ENCODE measurements at places on chromosomes 2 and 18. TPM values are rescaled to one million over a fixed set of nuclear protein-coding genes. Genes with fewer than 3 reads are reported as not detected.

The PARD3B gene
- 8.2 TPM for polyA plus RNA-seq

The ARHGAP25 gene
- 30.5 TPM for polyA plus RNA-seq

The CCDC68 gene
- polyA plus RNA-seq: 17.7 TPM

The EPB41L3 gene
- 6.6 TPM for polyA plus RNA-seq

The CRYBA2 gene
- polyA plus RNA-seq: not detected

The ALPG gene
- polyA plus RNA-seq: not detected

The DUSP2 gene
- polyA plus RNA-seq: 0.52 TPM

The POTEE gene
- not detected for polyA plus RNA-seq

The DQX1 gene
- polyA plus RNA-seq: 0.06 TPM

The SNTG2 gene
- 0.97 TPM for polyA plus RNA-seq

The IL18R1 gene
- 1.5 TPM for polyA plus RNA-seq

The SERPINB12 gene
- polyA plus RNA-seq: not detected

The PLCD4 gene
- polyA plus RNA-seq: 0.88 TPM

The DAW1 gene
- polyA plus RNA-seq: 0.11 TPM

The SULT1C4 gene
- 47.1 TPM for polyA plus RNA-seq

The STAT4 gene
- polyA plus RNA-seq: 1.3 TPM

The NAT8 gene
- 0.48 TPM for polyA plus RNA-seq

The PSTPIP2 gene
- polyA plus RNA-seq: 3.0 TPM

The KCNIP3 gene
- polyA plus RNA-seq: 2.2 TPM

The NYAP2 gene
- not detected for polyA plus RNA-seq

The CD28 gene
- polyA plus RNA-seq: 4.3 TPM

The CD207 gene
- polyA plus RNA-seq: 0.83 TPM

The EVA1A gene
- polyA plus RNA-seq: 0.62 TPM

The UGT1A8 gene
- not detected for polyA plus RNA-seq

The SEPTIN10 gene
- 48.9 TPM for polyA plus RNA-seq

The DNAJC5G gene
- 0.16 TPM for polyA plus RNA-seq

The FTCDNL1 gene
- polyA plus RNA-seq: 3.2 TPM

The LPIN2 gene
- 13.4 TPM for polyA plus RNA-seq

The WNT10A gene
- polyA plus RNA-seq: 0.13 TPM

The CACNB4 gene
- 1.1 TPM for polyA plus RNA-seq

The ANKRD36 gene
- polyA plus RNA-seq: 7.6 TPM

The ZNF385B gene
- 20.9 TPM for polyA plus RNA-seq

The TEX44 gene
- polyA plus RNA-seq: not detected

The GALM gene
- polyA plus RNA-seq: 12.3 TPM

The TMEM247 gene
- not detected for polyA plus RNA-seq

The EFEMP1 gene
- polyA plus RNA-seq: 482 TPM

The AAMP gene
- 71.1 TPM for polyA plus RNA-seq

The NCKAP1 gene
- 59.9 TPM for polyA plus RNA-seq

The IL1F10 gene
- not detected for polyA plus RNA-seq

The MFSD2B gene
- polyA plus RNA-seq: not detected

The LRP2 gene
- polyA plus RNA-seq: 0.01 TPM

The NT5DC4 gene
- not detected for polyA plus RNA-seq

The SIX3 gene
- polyA plus RNA-seq: not detected

The MRPL33 gene
- polyA plus RNA-seq: 246 TPM

The INO80C gene
- 13.9 TPM for polyA plus RNA-seq

The OTOS gene
- polyA plus RNA-seq: not detected

The PTPRM gene
- polyA plus RNA-seq: 82.0 TPM

The GAREM2 gene
- polyA plus RNA-seq: 2.4 TPM

The TTL gene
- polyA plus RNA-seq: 5.8 TPM

The KIAA2012 gene
- polyA plus RNA-seq: 0.10 TPM

All from ovary (tissue), 10 donors.